Effector CD8-positive, alpha-beta T cell (primary cell): ENCODE measurements at places on chromosomes 12 and 14.
A peak's percentile ranks its signal among the peaks of the same experiment; 100 is the strongest.

DNA sequence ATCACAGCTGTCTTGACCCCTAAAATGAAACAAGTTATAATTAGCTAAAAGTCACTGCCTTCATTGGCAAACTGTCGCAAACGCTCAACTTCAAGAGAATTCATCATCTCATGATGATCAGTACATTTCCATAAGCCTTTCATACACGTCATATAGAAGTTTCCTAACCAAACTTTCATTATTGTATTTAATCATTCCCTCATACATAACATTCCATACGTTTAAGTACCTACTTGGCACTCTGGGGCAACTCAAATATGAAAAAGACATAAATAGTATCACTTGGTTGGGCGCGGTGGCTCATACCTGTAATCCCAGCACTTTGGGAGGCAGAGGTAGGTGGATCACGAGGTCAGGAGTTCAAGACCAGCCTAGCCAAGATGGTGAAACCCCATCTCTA, 12.4 kb upstream of the PPP2R5E start:
- DNase-seq = no peak

- DNase-seq = no peak
These were observed 267.2 kb upstream of the BTG1 start for GRCh38 chr12:92412856-92413255.

DNA sequence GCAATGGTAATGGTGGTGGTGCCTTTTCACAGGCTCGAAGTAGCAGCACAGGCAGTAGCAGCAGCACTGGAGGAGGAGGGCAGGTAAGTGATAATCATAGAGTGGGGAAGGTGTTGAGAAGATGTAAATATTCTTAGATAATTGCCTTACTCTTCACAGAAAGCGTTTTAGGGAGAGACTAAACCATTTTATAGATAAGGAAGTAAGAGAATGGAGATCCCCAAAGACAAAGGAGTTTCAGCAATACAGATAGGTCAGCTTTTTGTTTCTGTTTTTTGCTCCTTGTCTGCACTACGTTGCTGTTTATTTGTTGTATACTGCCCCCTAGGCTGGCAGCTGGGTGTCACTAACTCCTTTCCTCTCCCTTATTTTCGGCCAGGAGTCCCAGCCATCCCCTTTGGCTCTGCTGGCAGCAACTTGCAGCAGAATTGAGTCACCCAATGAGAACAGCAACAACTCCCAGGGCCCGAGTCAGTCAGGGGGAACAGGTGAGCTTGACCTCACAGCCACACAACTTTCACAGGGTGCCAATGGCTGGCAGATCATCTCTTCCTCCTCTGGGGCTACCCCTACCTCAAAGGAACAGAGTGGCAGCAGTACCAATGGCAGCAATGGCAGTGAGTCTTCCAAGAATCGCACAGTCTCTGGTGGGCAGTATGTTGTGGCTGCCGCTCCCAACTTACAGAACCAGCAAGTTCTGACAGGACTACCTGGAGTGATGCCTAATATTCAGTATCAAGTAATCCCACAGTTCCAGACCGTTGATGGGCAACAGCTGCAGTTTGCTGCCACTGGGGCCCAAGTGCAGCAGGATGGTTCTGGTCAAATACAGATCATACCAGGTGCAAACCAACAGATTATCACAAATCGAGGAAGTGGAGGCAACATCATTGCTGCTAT, 2.0 kb downstream of the SP1 start:
- peak; percentile 10 for DNase-seq

- DNase-seq = no peak
These were observed 211.0 kb downstream of the SSPN start for GRCh38 chr12:26406391-26406790.

DNA sequence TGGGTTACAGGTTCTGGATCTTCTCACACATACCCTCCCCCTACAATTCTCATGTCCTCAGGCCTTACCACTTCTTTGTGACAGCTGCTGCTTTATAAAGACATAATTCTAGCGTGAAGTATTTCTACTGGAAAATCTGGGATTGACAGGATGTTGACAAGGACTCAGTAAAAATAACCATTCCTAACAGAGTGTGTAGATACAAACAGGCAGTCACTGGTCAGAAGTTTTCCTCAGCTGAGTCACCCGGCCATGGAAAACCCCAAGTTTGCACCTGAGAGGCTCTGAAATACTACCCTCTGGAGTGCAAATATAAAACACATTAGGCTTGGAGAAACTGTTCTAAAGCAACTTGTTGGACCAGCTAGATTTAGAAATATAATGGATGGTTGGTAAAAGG, 54.4 kb downstream of the SPPL3 start:
- no peak for DNase-seq

DNA sequence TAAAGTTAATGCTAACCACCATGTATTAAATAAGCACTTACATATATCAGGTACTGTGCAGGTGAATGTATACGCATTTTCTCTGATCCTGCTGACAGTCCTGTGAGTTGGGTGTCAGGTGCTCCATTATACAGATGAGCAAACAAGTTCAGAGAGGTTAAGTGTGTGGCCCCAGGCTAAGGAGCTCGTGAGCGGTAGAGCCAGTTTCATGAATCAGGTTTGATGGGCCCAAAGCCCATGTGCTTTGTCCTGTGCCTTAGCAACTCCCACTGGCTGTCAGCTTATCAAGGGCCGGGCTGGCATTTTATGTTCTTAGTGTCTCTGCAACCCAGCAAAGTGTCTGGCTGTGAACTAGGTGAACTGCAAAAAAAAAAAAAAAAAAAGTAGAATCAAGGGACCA, 701.2 kb upstream of the TBX3 start:
- DNase-seq = no peak

DNA sequence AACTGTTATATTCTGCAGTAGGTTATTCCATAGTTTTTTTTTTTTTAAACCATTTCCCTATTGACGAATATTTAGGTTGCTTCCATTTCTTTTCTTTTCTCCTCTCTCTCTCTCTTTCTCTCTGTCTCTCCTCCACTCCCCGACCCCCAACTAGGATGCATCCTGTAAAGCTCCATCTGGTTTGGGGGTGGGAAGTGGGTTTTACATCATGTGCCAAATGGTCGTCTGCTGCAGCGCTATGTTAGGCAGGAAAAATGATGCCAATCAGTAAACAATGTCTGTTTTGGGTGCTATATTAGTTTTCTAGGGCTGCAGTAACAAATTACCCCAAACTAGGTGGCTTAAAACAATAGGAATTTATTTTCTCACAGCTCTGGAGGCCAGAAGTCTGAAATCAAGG, 465.0 kb downstream of the AACS start:
- DNase-seq = no peak

DNA sequence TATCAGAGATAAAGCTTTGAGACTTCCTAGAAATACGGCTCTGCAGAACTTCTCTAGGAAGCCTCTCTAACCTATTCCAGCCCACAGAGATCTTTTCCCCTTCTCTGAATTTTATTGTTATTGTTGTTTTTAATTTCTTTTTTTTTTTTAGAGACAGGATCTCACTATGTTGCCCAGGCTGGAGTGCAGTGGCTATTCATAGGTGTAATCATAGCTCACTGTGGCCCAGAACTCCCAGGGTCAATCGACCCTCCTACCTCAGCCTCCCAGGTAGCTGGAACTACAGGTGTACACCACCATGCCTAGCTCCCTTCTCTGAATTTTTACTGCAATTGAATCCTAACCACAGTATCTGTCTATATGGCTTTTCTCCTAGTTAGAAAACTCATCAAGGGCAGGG, 19.6 kb downstream of the SLC7A8 start:
- DNase-seq = no peak

- no peak for DNase-seq
These were observed 1.4 kb downstream of the SERPINA11 start for GRCh38 chr14:94451091-94451771.

DNA sequence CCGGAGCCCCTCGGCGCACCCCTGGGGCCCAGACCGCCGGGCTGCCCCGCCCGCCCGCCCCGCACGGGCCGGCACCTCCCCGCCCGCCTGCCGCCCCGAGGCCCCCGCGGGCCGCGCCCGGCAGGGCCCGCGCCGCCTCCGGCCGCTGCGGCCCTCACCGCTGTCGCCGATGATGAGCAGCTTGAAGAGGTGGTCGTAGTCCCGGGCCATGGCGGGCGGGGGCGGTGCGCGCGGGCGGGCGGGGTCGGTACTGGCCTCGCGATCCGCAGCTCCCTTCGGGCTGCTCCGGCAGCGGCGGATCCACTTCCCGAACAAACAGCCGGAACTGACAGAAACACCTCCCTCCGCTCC, at the start of gene RAB35:
RAB35 (minus strand) TSS at position 313 of the 351 bp plus-strand sequence; CDS start at position 210, 103 bp downstream.
- DNase-seq = no peak

GRCh38 chr12:122732170-122732569, 1.5 kb upstream of the HCAR1 start:
- DNase-seq = no peak

GRCh38 chr14:72631401-72631800, 262.5 kb downstream of the DPF3 start:
- DNase-seq = no peak

GRCh38 chr14:68412505-68413465, 380.1 kb downstream of the ZFP36L1 start:
- no peak for DNase-seq

- no peak for DNase-seq
These were observed 50.9 kb downstream of the CLIP1 start for GRCh38 chr12:122371475-122372045.

DNA sequence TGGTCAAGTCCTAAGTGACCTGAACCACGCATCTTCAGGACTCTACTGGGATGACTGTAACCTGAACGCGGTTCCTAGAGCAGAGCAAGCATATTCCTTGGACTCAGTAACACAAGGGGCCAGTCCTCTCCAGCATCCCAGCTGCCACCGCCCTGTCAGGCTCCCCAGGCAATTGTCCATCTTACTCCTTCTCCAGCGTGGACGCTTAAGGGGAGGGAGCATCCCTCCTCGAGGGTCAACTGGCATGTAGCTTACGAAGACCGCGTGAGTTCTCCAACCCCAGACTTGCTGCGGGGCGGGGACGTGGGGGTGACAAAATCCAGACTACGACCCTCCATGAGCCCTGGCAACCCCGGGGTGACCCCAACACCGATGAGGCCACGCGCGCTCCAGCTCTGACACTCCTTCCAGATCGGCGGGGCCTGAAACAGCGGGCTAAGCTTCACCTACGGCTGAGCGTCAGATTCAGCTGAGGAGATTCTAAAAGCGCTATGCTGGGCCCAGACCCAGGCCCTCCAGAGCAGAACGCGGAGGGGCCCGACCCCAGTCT, 846 bp upstream of the MTHFD1 start:
- no peak for DNase-seq

- no peak for DNase-seq
These were observed 1.3 kb upstream of the OR4M1 start for GRCh38 chr14:19771895-19772430.

GRCh38 chr12:132673288-132674179, 13.6 kb downstream of the POLE start:
- no peak for DNase-seq
